ENCODE measurements at places on chromosomes 13 and 19. TPM values are rescaled to one million over a fixed set of nuclear protein-coding genes. Genes with fewer than 3 reads are reported as not detected.

Gene PSG1
- not detected for total RNA-seq

Gene ZNF575
- total RNA-seq, result 0.60 TPM

Gene GPR183
- total RNA-seq, result not detected

Gene CACNG8
- 0.40 TPM for total RNA-seq

Gene ZNF486
- total RNA-seq, result 29.6 TPM

Gene CAMSAP3
- total RNA-seq, result 103 TPM

Gene DNM2
- 124 TPM for total RNA-seq

Gene SHD
- 0.82 TPM for total RNA-seq

Gene TSSK6
- 3.3 TPM for total RNA-seq

Gene ZNF417
- 27.2 TPM for total RNA-seq

Gene ZNF554
- total RNA-seq, result 12.1 TPM

Data from progenitor cell of endocrine pancreas (in vitro differentiated cells).